Kidney (tissue), 22 donors: ENCODE measurements at places on chromosomes 12 and 14.

DNA sequence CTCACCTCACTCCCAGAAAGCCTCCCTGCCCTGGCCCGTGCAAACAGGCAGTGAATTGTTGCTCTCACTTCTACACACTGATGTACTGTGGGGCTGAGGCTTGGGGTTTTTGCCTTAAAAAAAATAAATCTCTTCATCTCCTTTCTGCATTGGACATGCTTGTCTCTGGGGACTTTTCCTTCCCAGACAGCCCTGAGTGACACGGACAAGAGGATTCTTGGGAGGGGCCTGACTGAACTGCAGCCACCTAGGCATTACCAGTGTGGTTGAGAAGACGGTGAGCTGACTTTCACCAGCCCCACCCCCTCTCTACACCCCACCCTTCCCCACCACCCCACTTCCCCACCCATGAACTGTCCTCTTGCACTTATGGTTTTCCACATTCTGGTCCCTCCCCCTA, 51.6 kb upstream of the PARP11 start:
- DNase-seq = no peak

DNA sequence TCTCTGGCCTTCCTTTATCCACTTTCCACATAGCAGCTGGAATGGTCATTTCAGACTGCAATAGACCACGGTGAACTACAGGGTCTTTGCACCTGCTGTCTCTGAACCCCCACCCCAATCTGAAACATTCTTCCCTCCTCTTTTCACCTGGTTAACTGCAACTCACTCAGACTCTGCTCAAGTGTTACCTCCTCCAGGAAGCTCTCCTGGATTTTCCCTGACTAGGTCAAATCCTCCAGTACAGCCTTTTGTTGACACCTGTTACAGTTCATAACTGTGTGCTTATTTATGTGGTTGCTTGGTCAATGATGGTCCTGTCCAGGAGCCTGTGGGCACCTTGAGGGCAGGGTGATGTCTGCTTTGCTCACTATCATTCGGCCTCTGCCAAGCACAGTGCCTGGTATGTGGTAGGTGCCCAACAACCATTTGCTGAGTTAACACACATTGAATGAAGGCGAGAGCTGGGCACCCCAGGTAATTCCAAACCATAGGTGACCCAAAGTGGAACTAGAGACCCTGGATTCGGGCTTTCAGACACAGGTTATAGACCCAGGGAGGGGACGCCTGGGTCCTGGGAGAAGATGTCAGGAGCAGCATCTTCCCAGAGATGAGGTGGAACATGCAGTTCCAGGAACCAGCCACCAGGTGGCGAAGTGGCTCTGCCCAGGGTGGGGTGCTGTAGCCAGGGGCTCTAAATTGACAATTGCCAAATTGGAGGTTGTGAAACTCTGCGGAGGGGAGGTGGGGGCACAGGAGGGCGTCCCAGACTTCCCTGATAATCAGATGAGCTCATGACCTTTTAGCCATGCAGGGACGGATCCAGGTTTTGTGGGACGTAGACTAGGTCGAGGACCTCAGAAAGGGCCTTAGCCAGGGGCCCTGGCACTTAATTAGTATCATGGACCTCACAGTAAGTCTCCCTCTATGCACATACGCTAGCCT, 28.1 kb downstream of the TRPV4 start:
- peak; percentile 72 for DNase-seq

DNA sequence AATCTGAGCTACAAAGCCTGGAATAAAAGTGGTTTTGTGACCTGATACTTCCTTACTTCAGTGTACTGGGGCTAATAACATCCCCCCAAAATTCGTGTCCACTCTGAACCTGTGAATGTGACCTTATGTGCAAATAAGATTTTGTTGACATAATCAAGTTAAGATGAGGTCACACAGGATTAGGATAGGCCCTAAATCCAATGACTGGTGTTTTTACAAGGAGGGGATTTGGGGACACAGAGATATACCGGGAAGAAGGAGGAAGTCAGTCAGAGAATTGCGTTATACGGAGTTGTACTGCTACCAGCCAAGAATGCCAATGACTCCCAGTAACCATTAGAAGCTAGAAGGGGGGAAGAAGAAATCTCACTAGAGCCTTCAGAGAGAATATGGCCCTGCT, 299.9 kb downstream of the ACSS3 start:
- DNase-seq = no peak

- DNase-seq = no peak
Observed at GRCh38 chr12:48758186-48758585, 30.7 kb downstream of the ADCY6 start.
